ENCODE measurements at places on chromosomes 16 and 17.

DNA sequence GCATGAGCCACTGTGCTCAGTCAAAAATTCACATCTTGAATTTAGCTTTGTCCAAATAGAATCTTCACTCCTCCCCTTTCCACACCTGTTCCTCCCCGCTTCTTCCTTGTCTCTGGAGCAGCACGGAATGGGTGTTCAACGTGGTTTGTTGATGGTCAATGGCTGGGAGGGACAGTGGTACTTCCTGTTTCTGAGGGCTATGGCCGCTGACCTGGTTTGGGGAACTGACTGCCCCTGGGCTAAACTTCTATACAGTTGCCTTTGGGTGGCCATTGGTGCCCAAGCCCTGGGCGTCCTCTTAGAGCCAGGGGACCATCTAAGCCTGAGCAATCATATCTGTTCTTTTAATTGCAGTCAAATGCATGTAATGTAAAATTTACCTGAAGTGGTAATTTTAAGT, 19.1 kb upstream of the WFIKKN2 start:
- no peak for DNase-seq

- DNase-seq, result peak; percentile 90
These were observed 22.6 kb downstream of the NDE1 start for GRCh38 chr16:15672514-15673167.

DNA sequence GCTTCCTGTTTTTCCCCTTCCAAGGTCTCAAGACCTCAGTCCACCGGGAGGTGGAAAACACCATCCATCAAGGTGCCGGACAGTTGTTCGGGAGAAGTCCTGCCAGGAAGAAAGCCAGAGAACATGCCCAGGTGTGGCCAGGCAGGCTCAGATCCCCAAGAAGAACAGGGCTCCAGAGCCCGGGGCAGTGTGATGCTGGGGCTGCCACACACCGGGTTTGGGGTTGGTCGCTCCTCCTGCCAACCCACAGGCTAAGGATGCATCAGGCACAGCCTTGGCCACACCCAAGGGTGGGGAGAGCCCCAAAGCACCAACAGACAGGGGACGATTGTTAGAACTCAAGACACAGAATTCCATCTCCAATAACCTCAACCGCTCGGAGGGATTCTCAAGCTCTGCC, 19.7 kb downstream of the ZFHX3 start:
- no peak for DNase-seq

GRCh38 chr16:25212636-25213035, 4.1 kb upstream of the AQP8 start:
- no peak for DNase-seq

- DNase-seq, result no peak
These were observed 284.5 kb downstream of the MAF start for GRCh38 chr16:79316004-79316458.
